ENCODE measurements at places on chromosomes 1 and 21.

GRCh38 chr1:70195342-70195741 is 10.0 kb downstream of the LRRC40 start:
- DNase-seq: no peak

DNA sequence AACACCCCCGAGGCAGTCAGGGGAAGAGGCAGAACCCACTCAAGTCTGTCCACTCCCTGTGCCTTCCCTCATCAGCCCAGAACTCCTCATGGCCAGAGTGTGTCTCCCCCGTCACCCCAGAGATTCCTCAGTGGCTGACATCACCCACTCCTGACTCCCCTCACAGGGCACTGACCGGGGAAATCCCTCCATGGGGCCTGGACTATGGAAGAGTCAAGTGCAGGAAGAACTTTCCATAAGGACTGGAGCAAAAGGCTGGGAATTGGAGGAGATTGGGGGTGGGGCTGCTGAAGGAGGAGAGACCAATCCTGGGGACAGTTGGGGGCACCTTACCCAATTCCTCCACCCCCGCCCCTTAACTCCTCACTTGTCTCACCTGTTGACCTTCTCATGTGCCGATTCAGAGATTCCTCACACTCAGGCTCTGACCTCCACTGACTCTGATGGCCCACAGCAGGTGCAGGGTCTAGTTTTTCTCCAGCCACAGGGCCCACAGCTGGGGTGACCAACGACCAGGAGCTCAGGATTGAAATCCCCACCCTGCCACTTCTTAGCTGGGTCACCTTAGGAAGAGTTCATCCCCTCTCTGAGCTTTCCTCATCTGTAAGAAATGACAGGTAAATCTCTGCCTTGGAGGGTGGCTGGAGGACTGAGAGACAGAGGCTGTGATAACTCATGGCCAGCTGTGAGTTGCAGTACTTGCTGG is 481 bp upstream of the EXTL1 start:
- DNase-seq: no peak

DNA sequence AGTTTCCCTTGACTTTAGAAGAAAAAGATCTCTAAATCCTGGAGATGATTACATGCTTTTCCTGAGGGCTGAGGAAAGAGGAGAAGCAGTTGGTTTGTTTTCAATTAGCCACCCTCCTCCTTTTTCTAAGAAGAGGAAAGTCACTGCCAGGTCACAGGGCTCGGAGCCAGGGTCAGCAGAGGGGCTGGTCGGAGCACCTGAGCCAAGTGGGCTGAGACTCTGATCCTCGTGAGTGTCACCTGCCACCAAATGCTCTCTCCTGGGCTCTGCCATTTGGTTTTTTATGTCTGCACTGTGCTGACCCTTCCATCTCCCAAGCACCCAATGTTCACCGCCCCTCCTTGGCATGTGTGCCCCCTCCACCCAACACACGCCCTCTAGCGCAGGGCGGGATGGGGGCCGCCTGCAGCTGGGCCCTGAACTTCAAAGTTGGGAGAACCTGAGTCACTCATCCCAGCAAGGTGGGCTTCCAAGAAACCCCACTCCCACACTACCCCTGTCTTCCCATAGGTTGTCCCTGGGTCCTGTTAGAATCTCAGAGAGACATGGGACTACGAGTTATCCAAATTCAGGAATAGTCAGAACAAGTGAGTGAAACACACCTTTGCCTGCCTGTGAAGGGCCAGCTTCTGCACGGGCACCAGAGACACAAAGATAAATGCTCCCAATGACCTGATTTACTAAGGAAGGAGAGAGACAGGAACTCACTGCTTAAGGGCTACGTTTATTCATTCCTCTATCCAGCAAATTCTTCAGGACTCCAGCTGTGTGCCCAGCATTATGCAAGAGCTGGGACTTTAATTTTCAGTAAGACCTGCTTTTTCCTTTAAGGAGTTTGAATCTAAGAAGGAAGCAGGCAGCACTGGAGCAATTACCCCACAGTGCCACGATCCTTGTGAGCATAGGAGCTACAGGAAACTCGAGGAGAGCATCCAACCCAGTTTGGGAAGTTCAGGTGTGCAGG is 127.5 kb downstream of the RHOU start:
- no peak for DNase-seq

- no peak for DNase-seq
Observed at GRCh38 chr1:54273795-54274163, 73.8 kb downstream of the MRPL37 start.

DNA sequence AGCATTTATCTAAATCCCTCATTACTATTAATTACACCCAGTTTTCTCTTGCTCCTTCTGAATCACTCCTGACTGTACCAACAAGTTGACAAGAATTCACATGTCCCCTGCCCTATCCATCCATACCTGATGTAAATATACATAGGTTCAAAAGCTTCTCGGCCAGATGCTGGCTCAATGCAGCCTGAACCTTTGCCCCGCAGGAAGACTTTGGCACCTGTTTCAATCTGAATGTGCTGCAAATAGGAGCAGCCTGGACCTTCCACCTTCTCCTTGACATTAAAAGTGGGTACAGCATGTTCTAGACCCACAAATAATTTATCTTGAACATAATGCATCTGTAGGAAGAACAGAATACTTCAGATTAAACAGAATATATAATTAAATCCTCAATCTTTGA is 8.7 kb downstream of the KHDC4 start:
- DNase-seq: no peak

DNA sequence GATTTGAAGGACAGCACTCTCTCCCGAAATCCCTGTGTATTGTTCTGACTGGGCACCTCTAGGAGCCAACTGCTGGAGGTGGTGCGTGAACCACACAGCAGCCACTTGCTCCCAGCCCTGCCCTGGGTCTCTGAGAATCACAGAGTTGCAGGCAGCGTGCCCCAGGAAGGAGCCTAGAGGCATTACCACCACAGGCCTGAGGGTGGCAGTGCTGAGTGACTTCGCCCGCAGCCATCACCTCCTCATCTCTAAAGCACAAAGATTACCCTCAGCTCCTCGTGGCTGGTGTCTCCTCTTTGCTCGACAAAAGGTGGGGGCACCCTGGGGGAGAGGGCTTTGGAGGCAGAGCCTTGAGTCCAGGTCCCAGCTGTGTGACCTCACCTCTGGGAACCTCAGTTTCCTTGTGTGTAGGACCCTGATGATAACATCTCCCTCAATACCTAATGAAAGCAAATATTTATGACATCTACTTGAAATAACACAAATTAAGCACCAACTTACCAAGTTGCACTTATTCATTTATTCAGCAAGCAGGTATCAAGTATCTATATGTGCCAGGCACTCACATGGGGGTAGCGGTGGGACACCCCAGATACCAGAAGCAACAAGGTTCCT is 86.3 kb downstream of the VWA5B1 start:
- peak; percentile 35 for DNase-seq

GRCh38 chr1:113657126-113657525 is 102.2 kb downstream of the PHTF1 start:
- DNase-seq: no peak

GRCh38 chr21:44792702-44793591 is 8.7 kb downstream of the UBE2G2 start:
- no peak for DNase-seq

DNA sequence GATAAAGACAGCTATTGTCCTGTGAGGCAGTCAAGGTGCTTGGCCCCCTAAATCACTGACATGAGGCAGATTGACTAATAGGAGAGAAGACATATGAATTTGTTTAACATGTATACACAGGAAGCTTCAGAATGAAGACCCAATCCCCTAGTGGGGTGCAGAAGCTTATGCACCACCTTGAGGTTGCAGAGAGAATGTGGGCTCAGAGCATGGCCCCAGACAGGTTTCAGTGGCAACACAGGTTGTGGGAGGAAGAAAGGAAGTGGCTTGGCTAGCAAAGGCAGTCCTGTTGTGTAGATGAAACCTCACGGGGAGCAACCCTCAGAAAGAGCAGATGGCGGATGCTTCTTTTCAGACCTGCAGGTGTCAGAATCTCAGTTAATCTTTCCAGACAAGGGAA is 37.0 kb upstream of the PARP1 start:
- no peak for DNase-seq

DNA sequence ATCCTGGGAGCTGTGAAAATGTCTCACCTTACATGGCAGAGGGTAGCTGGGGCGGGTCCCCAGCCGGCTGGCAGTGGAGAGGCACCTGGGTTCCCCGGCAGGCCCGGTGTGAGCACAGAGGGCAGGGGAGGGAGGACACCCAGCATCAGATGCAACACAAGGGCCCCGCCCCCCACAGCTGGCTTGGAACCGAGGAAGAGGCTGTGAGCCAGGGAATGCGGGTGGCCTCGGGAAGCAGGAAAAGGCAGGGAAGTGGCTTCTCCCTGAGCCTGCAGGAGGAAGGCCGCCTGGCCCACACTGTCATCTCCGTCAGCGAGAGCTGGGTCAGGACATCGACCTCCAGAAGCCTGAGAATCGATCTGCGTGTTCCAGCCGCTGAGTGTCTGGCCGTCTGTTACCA is 87.3 kb downstream of the SIK1 start:
- no peak for DNase-seq

- DNase-seq: no peak
Observed at GRCh38 chr1:155761736-155762405, 73.0 kb downstream of the DAP3 start.

DNA sequence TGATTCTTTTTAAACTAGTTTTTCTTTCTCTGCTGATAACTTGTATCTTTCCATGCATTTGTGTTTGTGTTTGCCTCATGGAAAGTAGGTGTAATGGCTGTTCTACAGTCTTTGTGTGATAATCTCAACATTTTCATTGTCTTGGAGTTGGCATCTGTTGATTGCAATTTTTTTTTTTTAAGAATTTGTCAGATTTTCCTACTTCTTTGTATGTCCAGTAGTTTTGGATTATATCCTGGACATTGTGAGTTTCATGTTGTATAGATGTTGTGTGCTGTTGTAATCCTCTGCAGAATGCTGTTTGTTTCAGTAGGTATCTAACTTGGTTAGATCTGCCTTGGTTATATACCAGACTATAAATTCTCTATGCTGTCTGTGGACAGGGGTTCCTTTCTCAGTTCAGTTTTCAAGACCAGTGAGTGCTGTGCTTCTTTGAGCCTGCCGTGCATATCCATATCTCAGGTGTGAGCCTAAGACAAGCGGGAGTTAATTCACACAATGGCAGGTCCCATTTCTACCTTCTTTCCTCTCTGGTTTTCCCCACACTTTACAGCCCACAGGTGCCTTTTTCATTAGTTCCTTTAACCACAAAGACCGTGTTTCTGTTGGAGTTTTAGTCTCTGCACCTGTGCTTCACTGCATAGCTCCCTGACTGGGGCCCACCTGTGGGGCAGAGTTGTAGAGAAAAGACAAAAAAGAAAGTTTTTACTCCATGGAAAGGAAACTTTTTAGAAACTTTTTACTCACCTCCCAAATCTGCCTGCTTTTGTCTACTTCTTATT is 69.9 kb downstream of the ITSN1 start:
- no peak for DNase-seq

DNA sequence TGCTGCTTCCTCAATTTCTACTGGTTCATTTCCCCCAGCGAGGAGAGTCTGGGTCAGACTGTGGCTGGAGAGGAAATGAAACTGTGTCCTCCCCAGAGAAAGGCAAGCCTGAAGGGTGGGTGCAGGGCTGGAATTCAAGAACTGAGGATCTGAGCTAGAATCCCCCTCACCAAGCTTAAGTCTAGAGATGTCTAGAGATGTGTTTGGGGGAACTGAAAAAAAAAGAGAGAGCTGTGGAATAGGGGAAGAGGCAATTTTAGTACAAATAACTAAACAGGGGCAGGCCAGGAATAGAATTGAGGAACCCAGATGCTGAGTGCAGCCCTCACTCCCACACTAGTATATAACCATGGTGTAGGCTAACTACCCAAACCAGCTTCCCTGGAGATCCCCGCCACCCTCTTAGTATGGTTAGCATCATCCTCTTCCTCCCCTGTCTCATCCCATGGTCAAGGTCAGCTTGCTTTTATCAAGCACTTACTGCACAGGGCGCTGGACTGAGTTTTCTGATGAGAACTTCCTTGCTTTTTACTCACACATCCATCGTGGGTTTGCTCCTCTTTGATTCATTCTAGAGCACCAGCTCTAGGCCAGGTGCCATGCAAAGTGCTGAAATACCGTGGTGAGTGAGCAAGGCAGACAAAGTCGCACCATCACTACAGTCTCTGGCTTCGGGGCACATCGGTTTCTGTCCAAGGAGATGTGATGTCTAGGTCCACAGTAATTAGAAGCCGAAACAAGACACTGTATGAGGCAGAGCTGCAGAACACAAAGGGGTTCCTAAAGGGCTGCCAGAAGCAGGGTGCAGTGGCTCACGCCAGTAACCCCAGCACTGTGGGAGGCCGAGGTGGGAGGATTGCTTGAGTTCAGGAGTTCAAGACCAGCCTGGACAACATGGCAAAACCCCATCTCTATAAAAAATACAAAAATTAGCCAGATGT is 112.9 kb upstream of the IPO9 start:
- DNase-seq: no peak

DNA sequence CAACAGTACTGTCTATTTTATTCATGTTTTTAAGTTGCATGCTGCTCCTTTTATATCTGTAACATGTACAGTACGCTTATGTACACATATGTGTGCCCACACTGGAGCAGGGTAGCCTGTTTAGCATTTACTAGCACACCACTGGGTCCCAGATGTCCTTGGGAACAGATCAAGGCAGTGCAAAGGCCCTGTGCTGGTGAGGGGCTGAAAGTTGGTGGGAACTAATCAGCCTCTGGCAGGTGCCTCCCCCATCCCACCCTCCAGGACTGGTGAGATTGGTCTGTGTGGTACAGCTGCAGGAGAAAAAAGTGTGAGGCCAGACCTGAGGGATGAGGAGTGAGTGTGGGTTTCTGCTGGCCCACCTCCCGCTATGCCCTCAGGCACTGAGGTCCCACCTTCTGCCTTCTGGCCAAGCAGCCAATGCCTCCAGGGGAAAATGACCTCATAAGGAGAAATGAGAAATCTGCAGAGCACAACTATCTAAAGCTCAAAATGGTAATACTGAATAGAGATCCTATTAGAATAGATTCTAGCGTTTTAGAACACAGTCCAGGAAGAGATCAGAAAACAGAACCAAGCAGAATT is 58.9 kb downstream of the POFUT2 start:
- DNase-seq: no peak

- no peak for DNase-seq
Observed at GRCh38 chr1:77484334-77484733, 198.1 kb downstream of the ZZZ3 start.

DNA sequence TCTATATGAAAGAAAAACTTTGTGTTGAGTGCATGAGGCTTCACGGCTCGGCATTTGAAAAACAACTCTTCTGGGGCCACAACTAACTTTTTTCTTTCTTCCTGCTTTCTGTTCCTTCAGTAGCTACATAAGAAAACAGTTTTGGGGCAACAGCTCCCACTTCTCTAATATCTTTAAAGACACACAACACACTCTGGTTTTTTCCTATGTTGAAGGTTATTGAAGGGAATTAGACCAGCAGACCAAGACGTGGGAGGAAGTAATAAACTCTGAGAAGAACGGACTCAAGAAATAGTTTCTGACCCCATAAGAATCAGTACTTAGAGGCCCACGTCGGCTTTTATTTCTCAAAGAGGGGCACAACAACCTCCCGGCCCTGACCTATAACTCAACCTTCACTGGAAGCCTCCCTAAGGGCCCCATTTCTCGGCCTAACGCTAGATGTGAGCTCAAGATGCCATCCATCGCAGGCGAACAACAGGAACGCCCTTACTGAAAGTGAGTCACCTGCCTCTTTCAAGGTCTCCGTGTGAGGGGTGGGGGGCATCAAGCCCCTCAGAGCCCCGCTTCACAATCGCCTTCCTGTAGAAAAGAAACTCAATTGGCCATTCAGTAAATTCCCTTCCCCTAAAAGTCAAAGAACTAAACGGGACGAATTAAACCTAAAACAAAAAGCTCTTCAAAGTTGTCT is 844 bp downstream of the ZMYM6 start:
- peak; percentile 22 for DNase-seq

GRCh38 chr1:239169276-239169675 is 217.1 kb upstream of the CHRM3 start:
- no peak for DNase-seq
